Stimulated activated CD4-positive, alpha-beta T cell treated with anti-CD3 and anti-CD28 coated beads, Interleukin-1b, Interleukin-23, amount 100 ng/mL, for 24 hours (primary cell): ENCODE measurements at places on chromosomes 4 and X.

GRCh38 chr4:15855804-15856475, 77.8 kb downstream of the CD38 start:
- no peak for DNase-seq

DNA sequence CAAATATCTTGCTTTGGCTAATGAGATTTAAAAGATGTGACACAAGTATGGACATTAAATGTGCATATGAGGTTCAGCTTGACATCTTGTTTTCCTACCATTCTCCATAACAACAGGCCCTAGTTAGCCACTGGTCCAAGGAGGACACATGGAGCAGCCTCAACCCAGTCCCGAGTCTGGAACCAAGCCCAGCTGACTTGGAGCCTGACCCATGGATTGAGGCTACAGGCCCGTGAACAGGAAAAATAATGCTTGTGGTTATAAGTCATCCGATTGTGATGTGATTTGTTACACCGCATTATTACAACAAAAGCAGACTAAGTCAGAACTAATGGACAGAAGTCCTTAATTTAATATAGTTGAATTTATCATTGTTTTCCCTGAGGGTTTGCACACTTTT, 123.2 kb upstream of the BANK1 start:
- DNase-seq = no peak

DNA sequence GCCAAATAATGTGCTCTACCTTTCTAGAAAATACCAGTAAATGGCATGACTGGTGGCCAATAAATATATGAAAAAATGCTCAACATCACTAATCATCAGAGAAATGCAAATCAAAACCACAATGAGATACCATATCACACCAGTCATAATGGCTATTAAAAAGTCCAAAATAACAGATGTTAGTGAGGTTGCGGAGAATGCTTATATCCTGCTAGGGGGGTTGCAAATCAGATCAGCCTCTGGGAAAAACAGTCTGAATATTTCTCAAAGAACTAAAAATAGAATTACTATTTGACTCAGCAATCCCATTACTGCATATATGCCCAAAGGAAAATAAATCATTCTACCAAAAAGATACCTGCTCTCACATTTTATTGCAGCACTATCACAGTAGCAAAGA, 115.1 kb downstream of the RASGEF1B start:
- DNase-seq = no peak

DNA sequence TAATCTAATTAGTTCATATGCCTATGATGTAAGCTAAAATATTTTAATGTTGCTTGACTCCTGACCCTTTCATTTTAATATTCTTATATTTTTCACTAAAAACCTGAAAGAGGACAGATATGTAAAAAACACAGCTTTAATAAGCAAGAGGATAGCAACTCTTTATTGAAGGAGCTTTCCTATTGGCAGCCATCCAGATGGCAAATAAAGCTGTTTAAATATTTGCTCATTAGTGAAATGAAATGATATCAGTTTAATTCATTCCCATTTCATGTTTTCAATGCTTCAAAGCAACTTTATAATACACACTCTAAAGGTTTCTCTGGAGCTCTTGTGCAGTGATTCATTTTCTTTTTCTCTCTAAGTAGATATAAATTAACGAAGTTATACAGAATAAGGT, 473.4 kb downstream of the PCDH7 start:
- no peak for DNase-seq

- no peak for DNase-seq
Observed at GRCh38 chr4:151624626-151625565, 135.9 kb downstream of the GATB start.

GRCh38 chrX:16836371-16836770, 33.8 kb downstream of the RBBP7 start:
- no peak for DNase-seq

DNA sequence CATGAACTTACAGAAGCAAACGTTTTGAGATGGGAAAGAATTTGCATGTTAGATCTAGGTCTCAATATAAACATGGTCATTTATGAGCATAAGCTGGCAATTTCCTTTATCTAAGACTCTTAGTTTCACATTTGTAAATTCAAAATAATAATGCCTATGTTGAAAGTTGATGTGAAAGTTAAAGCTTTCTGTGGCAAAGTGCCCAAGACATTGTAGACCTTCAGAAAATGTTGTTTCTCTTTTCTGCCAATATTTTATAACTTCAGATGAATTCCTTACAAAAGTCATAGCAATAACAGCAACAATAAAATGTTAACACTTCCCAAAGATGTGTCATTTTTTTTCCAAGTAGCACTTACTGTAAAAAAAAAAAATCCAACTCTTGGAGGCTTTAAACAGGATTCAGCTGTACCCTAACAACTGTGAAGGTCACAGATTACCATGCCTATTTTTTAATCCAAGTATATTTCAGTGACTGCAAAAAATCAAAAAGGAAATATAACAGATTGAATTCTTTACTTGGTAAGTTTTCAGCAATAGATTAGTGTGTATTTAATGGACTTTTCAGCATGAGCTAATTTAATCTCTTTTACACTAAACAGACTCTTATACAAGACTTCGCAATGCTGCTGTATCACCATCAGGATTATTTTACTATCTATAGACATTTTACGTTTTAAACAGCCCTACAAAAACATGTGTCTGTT, 206.5 kb upstream of the PDE5A start:
- no peak for DNase-seq

DNA sequence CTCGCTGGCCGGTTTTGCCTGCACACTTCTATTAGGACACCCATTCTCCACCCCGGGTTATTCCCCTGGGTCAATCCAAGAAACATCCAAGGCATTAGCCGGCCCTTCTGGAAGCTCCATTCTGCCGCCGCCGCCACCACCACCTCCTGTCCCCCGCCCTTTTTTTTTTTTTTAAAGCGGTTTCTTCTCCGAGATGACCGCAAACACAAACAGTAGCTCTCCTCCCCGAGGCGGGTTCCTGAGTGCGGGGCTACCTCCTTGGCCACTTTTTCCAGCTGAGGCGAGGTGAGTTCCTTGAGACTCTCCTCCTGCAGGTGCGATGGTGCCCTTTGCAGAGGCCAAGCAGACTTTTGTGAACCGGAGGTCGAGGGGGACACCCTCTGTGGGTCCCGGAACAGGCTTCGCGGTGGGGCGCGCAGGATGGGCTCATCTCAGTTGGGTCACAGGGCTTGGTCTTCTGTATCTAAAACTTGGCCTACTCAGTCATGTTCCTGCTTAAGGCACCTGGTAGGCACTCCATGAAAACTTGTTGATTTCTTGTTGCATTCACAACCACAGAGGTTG, 930 bp downstream of the NWD2 start:
- DNase-seq = no peak

GRCh38 chrX:21408788-21409187, 34.6 kb downstream of the CNKSR2 start:
- no peak for DNase-seq

DNA sequence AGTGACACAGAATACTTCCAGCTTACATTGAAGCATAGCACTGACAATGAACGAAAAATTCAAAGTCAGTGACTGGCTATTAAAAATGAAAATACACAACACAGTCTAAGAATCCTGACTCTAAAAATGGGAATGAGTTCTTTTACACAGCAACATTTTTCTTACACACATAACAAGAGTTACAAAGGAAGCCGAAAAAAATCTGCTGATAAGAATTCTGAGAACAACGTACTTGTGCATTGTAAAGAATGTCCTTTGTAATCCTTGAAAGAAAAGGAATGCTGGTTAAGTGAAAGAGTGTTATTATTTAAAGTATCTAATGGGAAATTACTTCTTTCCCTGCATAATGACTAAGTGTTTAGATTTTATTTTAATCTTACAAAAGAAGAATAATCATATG, 199.4 kb downstream of the PRDM5 start:
- DNase-seq = no peak

DNA sequence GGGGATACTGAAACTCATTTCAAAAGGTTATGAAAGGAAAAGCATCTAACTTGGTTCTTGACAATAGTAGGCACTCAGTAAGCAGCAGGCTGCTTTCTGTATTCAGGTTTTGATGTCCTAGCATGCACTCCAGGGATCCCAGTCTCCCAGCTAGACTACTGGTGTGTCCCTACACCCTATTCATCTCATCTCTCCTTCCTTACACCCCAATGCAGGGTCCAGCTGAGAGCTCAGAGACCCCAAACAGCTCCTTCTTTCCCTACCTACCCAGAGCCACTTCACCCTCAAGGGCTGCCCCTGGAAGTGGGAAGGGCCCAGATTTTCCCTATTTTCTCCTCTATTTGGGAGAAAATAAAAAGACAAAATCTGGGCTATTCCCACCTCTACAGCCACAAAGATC, 1.6 kb upstream of the EFNB1 start:
- no peak for DNase-seq

GRCh38 chr4:59671037-59671436, 1529.1 kb upstream of the ADGRL3 start:
- DNase-seq = no peak

GRCh38 chrX:12999422-12999821, 24.5 kb downstream of the TMSB4X start:
- DNase-seq = no peak

GRCh38 chr4:56389558-56389957, 2.3 kb upstream of the AASDH start:
- no peak for DNase-seq

DNA sequence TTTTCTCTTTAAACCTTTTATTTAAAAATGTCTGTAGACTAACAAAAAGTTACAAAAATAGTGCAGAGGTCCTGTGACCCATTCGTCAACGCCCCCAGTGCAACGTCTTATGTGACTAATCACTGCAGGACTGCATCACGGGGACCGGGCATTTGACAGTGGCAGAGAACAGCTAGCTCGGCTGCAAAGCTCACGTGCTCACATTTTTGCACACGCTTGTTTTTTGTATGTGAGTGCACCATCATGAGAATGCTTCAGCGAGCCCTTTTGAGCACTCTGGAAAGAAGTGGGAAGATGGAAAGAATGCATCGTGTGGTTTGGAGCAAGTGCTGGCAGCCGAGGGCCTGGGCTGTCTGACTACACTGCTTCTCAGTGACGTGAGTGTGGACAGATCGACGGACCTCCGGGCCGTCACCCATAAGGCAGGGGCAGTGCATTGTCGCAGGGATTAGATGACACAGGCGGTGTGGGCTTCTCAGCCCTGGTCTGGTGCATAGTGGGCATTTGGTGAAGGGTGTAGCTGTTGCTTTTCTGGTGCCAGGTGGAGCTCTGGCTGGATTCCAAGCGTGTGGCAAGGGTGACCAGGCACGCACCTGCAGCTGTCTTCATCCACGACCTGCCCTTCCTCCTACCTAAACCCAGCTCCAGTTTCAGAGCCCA, 17.7 kb downstream of the SPON2 start:
- no peak for DNase-seq

DNA sequence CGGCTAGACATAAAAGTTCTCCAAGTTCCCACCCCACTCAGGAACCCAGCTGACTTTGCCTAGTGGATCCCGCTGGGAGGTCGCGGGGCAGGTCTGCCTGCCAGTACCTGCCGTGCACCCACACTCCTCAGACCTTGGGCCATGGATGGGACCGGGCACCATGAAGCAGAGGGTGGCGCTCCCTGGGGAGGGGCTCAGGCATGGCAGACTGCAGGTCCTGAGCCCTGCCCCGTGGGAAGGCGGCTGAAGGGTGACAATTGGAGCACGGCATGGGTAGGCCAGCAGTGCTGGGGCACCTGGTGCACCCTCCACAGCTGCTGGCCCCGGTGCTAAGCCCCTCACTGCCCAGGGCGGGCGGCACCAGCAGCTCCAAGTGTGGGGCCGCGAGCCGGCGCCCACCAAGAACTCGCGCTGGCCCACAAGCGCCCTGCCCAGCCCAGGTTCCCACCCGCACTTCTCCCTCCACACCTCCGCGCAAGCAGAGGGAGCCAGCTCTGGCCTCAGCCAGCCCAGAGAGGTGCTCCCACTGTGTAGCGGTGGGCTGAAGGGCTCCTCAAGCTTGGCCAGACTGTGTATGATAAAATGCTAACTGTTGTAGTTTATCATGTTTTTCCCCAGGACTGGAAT, 63.1 kb downstream of the UGT2A2 start:
- DNase-seq = no peak

- no peak for DNase-seq
Observed at GRCh38 chr4:144655491-144655890, 9.5 kb downstream of the HHIP start.

DNA sequence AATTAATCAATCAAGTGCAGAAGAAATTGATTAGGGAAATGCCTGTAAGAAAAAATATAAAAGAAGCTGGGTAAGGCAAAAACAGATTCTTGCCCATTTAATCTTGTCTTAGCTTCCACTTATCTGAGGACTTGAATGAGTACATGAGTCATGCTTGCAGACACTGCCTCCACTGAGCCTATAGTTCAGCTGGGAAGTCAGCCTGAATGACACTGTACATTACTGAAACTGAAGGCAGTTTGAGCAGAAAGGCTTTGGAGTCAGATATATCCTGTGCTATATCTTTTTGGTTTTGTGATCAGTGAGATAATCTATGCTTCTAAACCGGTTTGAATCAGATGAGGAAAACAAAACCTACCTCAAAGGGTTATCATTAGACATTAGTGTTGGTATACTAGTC, 61.3 kb downstream of the NUDT11 start:
- no peak for DNase-seq

DNA sequence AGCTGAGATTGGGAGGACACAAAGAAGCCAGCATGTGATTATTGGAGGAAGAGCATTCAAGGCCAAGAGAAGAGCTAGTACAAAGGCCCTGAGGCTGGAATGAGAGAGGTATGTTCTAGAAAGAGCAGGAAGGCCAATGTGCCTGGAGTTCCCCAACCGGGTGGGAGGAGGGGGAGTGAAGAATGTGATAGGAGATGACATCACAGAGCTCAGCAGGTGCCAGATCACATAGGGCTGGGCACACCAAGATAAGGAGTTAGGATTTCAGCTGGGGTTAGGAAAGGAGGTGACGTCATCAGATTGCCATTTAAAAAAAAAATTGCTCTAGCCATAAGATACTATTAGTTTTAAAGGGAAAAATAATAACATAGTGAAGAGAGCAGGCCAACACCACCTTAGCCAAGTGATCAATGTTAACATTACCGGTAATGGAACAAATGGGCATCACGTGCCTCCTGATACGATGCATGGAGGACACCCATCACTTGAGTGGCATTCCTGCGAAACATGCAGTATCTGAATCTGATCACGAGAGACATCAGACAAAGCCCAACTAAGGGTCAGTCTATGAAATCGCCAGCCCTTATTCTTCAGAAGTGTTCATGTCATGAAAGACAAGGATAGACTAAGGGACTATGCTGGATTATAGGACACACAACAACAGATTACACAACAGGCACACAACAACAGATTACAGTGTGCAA, 344.3 kb downstream of the BCOR start:
- no peak for DNase-seq

DNA sequence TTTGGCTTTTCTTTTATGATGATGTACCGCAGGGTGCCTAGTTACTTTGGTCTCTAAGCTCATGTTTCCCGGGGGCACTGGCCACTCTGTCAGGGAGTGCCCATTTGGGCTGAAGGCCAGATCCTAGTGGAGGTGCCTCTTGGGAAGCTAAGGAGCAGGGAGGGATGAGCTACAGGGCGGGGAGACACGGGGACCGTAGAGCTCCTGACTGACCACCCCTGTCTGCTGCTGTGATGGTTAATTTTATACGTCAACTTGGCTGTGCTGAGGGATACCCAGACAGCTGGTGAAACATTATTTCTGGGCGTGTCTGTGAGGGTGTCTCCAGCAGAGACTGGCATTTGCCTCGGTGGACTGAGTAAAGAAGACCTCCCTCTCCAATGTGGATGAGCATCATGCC, 24.9 kb upstream of the CLDN24 start:
- DNase-seq = no peak
